ENCODE measurements at places on chromosomes 11 and 22.

- DNase-seq = no peak
These were observed 49.2 kb downstream of the STK33 start for GRCh38 chr11:8544807-8545206.

- DNase-seq = no peak
These were observed 395.2 kb upstream of the CNTN5 start for GRCh38 chr11:98625526-98625925.

DNA sequence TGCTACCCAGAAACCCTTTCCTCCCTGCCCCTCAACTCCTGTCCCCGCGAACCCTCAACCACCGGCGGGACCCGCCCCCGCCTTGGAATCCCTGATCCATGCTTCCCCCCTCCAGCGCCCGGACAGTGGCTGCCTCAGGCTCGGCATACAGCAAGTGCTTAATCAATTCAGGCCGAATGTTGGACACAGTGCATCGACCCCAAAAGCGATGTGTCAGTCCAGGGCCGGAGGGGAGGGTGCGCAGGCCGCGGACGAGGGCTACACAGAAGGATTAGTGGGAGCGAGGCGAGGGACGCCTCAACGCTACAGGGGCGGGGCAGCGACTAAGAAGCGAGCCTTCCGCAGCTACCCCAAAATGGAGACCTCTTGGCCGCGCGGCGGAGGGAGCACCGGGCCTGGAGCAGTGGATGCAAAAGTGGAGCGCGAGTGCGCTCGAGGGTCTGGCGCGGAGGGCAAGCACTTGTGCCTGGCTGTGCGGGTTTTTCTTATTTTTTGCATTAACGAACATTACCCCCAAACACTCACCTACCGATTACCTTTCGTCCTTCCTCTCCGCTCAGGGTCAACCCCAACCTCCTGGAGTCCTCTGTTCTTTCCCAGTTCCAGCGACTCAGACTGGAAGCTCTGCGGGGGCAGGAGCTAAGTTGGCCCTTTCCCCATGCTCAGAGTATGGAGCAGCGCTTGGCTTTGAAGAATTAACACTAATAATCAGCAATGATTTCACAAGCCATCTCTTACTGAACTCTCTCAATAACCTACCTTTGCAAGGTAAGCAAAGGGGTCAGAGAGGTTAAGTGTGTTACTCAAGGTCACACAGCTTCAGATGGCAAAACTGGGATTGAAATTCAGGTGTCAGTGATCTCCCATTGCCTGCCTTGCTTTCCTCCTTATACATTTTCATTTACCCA, 30.0 kb upstream of the WNT11 start:
- peak; percentile 32 for DNase-seq

GRCh38 chr22:36124666-36125065, 35.9 kb downstream of the APOL3 start:
- DNase-seq = no peak

DNA sequence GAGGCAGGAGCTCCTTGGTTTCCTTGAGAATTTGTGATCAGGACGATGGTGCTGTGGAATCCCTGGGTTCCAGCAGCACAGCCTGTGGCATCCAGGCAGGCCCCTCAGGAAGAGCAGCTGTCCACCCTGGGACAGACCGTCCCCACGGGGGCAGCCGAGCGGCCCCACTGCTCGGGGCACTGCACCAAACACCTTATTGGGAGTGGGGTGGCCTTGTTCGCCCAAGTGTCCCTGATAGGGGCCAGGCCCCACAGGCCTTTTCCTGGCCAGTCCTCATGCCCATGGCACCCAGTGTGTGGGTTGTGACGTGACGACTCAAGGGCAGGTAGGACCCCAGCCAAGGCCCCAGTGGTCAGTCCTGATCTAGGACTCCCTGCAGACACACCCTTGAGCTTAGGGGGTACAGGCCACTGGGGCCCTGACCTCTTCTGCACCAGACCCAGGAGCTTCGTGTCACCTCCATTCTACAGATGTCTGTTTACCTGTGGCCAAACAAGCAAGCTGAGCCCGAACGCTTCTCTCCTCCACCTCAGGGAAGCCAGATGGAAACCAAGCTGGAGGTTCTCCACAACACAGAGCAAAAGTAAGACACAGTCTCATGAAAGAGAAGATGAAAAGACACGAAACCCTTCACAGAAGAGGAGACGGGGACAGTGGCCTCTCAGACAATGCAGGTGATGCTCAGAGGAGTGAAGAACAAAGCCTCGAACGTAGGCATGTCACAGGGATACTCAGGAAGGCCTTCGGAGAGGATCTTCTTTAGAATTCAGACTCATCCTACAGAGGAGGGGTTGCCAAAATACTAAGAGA, 1.6 kb upstream of the BRD1 start:
- DNase-seq = no peak

DNA sequence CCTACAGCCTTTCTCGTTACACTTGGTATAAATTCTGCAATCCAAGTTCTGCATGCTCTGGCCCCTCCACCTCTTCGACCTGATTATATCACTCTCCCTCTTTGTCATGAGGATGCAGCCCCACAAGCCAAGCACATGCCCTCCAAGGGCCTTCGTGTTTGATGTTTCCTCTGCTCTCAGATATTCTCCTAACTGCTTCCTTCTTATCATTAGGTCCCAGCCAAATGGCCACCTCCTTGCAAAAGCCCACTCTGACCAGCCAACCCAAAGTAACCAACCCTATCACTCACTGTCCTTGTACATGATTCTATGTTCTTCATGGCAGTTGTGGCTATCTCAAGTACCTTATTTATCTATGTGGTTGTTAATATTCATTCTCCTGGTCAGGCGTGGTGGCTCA, 38.3 kb upstream of the LRRC55 start:
- no peak for DNase-seq

DNA sequence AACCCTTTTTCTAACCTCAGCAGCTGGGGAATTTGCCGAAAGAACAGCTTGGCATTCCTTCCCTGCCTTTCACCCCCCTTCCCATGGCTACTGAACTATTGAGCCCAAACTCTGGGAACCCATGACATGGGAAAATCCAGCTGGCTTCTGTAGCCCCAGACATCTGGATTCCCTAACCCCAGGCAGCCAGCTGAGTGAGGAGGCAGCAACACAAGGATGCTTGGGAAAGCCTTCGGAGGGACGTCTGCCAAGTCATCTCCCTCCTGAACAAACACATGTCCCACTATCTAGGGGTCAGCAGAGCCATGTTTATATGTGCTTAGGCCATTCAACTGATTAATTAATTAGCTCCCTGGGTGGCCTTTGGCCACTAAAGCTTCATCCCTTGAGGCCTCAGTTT, 21.6 kb downstream of the LRRC55 start:
- DNase-seq = no peak

DNA sequence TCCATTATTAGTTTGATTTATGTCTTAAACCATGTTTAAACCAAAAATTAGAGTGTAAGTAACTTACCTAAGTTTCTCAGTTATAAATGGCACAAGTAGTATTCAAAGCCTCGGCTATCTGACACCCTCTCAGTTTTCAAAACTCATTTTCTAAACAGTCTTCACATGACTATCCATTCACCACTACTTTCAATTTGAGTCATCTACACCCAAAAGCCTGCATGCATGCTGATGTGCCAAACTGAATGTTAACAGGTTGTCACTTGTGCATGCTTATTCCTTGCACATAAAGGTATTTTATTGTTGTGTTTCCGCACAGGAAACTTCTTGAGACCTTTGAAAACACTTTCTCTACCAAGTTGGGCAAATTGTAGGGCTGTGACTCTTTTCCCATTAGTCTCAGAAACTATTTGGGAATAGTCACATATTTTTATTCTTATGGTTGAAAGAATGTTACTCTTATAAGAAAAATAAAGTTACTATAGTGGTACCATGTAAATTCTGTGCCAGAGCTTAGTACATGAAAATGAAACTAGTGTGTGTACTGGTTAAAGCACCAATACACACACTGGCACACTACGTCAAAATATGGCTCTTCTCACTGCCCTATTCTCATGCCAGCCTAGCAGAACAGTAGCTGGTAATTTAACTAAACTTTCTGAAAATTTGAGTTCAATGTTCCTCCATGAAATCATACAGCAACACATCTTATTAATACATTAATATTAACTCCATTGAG, 2.2 kb upstream of the OR51E2 start:
- no peak for DNase-seq

- no peak for DNase-seq
These were observed 10.5 kb downstream of the COA4 start for GRCh38 chr11:73866095-73866579.

DNA sequence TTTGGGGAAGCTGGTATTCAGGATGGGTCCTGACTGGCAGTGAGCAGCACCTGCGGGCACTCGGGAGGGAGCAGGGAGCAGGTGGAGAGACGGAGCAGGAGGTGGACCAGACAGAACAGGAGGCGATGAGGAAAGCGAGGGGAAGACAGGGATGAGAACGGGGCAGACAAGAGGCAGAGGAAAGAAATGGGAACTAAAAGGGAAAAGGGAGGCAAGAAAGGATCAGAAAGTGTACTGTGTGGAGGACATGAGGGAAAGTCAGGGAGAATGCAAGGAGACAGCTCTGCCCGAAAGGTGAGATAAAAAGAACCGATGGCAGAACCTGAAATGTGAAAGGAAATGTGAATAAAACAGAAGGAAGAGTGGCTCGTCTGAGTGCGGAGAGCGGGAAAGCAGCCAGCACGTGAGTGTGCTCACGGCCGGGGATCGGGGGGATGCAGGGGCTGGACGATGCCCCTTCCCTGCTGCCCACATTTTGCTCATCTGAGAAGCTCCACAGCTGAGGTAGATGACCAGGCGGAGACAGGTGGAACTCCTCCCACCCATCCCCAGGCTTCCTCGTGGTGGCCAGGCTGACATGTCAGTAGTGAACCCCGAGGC, 494.4 kb upstream of the B3GAT1 start:
- no peak for DNase-seq

All from activated CD4-positive, alpha-beta T cell treated with anti-CD3 and anti-CD28 coated beads, Interleukin-2, amount 50 U/mL, for 24 hours (primary cell).